ENCODE measurements at places on chromosomes 2 and 18. TPM values are rescaled to one million over a fixed set of nuclear protein-coding genes. Genes with fewer than 3 reads are reported as not detected.

SCG2 gene
- total RNA-seq = 9.6 TPM

HOXD3 gene
- 3.0 TPM for total RNA-seq

TMEFF2 gene
- 12.6 TPM for total RNA-seq

RGPD3 gene
- 1.3 TPM for total RNA-seq

THOC1 gene
- total RNA-seq = 154 TPM

BCL2 gene
- total RNA-seq = 34.4 TPM

ACMSD gene
- not detected for total RNA-seq

TUBB6 gene
- total RNA-seq = 99.8 TPM

SERPINB13 gene
- total RNA-seq = 0.33 TPM

EVX2 gene
- not detected for total RNA-seq

SLC5A7 gene
- total RNA-seq = 1.1 TPM

CTDP1 gene
- 20.4 TPM for total RNA-seq

TRPM8 gene
- 3.0 TPM for total RNA-seq

SRD5A2 gene
- 6.9 TPM for total RNA-seq

HNMT gene
- 29.9 TPM for total RNA-seq

C2orf42 gene
- total RNA-seq = 30.4 TPM

ANO7 gene
- 1.4 TPM for total RNA-seq

CDK5R2 gene
- total RNA-seq = 16.2 TPM

ERMN gene
- 6.0 TPM for total RNA-seq
